ENCODE measurements at places on chromosomes 12 and 14.

- no peak for DNase-seq
Measured at GRCh38 chr14:85186082-85186481, 343.9 kb upstream of the FLRT2 start.

GRCh38 chr12:104792570-104792969, 165.5 kb downstream of the SLC41A2 start:
- no peak for DNase-seq

GRCh38 chr14:49770212-49770817, 2.4 kb downstream of the KLHDC2 start:
- no peak for DNase-seq

DNA sequence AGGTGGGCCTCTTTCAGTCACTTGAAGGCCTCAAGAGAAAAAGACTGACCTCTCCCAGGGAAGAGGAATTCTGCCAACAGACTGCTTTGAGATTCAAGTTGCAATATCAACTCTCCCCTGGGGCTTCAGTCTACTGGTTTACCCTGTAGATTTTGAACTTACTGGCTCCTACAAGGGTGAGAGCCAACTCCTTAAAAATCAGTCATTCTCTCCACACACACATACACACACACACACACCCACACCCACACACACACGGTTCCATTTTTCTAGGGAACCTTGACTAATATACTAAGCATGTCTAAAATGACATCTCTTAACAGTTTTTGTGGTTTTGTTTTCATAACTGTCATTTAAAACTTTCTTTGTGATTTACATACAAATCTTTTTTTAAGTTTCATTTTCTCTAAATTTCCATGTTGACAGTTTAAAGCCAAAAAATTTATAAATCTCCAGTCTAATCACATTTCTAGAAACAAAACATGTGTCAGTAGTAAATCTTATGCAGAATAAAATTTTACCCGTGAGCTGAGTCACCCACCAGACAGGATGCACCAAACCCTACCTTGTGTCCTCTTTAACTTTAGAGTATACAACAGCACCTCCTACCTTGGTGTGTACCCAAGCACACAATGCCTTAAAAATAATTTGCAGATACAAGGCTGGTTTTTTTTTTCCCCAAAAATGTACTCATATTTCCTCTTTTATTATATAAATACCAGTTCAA, 394.6 kb downstream of the AEBP2 start:
- no peak for DNase-seq

DNA sequence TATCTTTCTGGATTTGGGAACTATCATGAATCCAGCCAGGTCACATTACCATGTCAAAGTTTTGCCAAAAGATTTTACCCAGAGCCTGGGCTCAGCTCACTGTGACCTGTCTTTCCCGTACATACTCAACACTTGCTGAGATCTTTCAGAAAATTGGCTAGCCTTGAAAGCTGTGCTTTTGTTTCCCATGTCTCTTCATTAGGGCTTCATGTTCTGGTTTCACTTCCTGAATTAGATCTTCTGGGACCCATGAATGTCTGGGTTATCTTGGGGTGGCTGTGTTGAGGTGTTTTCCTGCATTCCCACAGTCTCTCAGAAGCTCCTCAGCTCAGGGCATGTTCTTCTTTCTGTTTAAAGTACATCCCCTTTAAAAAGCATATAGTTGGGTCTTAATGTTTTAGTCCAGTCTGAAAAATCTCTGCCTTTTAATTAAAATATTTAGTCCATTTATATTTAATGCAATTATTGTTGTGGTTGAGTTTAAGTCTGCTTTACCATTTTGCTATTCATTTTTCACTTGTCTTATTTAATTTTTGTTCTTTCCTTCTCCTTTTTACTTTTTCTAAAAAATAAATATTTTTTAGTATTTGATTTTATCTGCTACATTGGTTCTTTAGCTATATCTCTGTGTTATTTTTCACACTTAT, 242.7 kb downstream of the VRK1 start:
- DNase-seq, result no peak

DNA sequence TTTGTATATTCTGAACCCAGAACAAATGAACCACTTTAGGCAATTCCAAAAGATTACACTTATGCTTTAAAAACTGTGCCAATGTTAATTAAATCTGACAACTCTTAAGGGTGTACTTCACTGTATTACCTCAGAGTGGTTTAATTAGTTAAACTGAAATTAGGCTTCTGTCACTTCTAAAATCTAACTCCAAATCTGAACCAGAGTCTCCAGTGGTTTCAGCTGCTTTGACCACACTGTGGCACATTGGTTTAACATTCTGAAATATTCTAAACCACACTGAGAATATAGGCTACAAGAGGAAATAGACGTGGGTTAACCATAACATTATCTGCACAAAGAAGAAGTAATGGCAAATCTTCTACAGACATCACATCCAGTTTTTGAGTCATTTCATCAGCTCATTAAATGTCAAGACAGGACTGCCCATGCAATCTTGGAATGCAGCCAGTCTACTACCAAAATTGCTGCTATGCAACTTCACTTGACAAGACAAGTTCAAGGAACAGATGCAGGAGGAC, 94.8 kb downstream of the LRP6 start:
- peak; percentile 14 for DNase-seq

DNA sequence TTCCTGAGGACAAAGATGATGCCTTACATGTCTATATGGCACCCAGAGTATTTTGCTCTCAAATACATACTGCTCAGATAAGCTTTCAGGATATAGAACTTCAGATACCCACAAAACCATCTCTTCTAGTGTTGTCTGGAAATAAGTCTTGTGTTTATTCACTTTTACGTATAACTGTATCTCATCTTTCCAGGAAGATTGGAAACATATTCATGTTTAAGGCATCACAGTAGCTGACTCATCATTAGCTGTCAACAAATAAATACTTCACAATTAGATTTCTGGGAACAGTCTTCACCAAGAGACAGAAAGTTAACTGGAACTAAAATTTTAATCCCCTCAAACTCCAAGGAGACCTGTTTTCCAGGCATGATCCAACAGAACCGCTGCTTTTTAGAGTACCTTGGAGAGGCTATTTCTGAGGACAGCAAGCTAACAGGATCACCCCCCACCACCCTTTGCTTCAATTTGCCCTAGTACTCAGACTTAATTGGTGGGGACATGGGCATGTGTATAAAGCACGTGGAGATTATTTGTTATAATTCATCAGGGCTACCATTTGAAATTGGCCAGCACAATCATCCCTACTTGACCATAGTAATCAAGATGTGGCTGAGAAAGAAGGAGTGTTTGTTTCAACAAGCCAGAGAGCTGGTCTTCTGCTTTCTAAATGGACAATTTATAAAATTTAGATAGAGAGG, 129.3 kb upstream of the HIF1A start:
- DNase-seq, result no peak

All from CD4-positive, alpha-beta T cell treated with Interleukin-4 for 1 hour (primary cell).